Uterine smooth muscle cell (primary cell): ENCODE measurements at places on chromosomes 3 and 15. TPM values are rescaled to one million over a fixed set of nuclear protein-coding genes. Genes with fewer than 3 reads are reported as not detected.

Gene MST1R
- 0.25 and 0.33 TPM in 2 replicates for total RNA-seq

Gene GABRR3
- not detected in 2 replicates for total RNA-seq

Gene CISH
- 0.44 and 0.62 TPM in 2 replicates for total RNA-seq

Gene GRK7
- under 0.01 TPM in 1 of 2 replicates, not detected in the other for total RNA-seq

Gene ADAMTSL3
- total RNA-seq = 0.22 and 0.62 TPM in 2 replicates

Gene SLC12A1
- not detected in 2 replicates for total RNA-seq

Gene AZI2
- 87.7 and 127 TPM in 2 replicates for total RNA-seq

Gene CHL1
- under 0.01 TPM in 2 replicates for total RNA-seq

Gene KLF15
- 1.5 and 3.4 TPM in 2 replicates for total RNA-seq

Gene USP4
- total RNA-seq = 27.1 and 28.1 TPM in 2 replicates

Gene AGBL1
- not detected in 2 replicates for total RNA-seq

Gene CD86
- under 0.01 TPM in 1 of 2 replicates, not detected in the other for total RNA-seq

Gene LRRN1
- not detected in 2 replicates for total RNA-seq

Gene GPR27
- total RNA-seq = 0.11 and 0.12 TPM in 2 replicates
